ENCODE measurements at places on chromosomes 6 and 20.

DNA sequence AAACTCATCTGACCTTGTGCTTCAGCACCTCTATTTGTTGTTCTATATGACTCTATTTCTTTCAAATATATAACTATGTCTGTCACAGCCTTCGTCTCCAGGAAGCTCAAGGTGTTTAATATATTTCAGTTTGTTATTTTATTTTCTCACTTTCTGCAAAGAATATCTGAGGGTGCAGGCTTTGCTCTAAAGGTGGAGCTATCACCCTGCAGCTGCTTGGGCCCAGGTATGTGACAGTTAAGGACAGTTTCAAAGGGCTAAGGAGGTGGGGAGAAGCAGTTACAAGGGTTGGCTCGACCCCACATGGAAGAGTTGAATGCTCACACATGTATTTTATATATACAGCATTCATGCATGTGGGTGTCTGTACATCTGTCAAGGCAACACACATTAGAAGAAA, 405.6 kb downstream of the BTBD9 start:
- no peak for DNase-seq

DNA sequence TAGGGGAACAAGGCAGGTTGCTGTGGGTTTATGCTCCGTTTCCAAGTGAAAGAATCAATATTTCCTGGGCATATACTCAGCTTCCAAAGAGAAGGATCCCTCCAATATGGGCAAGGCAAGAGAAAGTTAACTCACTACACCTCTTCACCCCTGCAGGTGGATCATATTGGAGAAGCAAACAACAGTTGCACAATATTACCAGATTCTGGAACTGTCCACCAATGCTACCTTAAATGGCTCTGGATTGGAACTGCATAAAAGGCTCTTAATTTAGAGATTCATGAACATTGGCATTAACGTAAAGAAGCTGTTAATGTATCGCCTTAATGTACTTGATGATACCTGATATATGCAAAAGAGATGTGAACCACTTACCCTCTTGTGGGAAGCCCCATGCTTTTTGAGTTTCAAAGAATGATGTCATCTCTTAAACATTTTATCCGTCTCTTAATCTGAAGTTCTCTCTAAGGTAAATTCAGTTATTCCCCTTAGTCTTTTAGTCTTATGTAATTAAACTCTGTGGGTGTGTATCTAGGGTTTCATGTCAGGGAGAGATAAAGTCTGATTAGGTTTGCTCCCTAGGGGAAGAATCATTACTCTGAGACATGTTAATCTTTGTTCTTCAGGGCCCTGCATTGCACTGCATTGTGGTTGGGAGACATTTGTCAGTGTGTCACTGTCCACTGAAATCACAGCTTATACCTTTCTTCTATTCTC, 99.5 kb downstream of the PHACTR1 start:
- no peak for DNase-seq

GRCh38 chr6:105994118-105994590, 92.0 kb upstream of the PRDM1 start:
- peak; percentile 45 for DNase-seq

DNA sequence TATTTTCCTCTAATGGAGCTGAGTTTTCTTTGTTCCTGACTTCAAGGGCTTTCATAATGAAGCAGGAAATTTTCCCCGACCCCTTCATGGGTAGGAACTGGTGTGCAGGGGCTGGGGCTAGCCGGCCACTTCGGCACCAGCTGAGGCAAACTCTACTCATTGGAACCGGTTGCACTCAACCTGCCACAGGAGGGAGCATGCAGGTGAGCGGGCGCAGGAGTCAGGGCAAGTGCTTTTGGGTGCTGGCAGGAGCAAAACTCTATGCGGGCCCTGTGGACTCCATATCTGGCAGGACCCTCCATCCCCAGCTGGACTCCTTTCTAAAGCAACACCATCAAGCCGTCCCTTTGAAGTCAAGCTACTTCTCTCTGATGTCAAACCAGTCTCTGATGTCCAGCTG, 244.2 kb downstream of the EPM2A start:
- no peak for DNase-seq

- no peak for DNase-seq
These were observed 2.8 kb downstream of the CCN5 start for GRCh38 chr20:44717986-44718385.

DNA sequence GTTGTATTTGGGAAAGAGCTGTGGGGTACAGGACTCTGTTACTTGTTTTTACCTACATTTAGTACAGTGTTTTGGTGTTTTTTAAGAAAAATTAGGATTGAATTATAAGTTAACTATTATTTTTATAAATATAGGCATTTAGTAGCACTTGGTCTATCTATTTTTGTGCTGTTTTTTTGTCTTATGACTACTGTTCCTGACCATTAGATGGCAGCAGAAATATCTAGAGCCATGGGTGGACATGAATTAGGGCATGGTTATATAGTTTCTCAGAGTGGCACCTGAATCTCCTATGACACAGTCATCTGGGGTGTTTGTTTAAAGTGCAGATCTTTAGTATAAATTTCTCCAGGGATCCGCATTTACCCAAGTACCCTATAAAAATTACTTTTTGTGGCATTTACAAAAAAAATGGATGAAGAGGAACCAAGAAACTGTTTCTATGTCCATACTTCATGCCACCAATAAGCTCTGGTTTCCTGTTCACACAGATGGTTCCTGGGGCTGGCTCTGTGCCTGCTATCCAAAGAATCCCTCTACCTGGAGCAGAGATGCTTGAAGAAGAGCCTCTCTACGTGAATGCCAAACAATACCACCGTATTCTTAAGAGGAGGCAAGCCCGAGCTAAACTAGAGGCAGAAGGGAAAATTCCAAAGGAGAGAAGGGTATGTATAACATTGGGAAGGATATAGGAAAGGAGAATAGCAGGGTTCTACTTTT, 19.8 kb downstream of the NFYA start:
- DNase-seq: no peak

GRCh38 chr6:158766621-158767455, 52.3 kb downstream of the EZR start:
- no peak for DNase-seq

DNA sequence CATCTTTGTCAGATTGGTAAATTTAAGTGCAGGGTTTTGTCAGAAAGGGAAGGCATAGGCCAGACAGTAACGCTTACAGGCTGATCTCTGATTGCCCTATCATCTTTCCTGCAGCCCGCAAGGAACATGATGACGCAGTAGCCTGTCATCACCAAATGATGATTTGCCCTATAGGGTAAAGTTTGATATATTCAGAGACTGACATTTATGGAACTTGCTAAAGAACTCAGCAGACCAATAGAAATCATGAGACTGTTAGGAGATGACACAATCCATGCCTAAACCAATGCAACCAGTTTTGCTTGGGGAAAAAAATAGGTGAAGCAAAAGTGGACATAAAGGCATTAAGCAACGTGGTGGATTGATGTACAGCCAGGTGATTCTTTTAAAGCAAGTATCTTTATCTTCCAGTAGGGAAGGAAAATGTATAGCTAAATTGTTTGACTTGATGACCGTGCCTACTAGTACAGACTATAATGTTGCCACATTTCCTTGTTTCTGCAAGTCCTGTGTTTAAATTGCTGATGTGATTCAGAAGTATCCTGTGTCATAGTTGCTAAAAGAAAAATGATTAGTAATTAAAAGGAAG, 2.4 kb downstream of the NUS1 start:
- no peak for DNase-seq

GRCh38 chr6:167746390-167746907, 80.3 kb upstream of the AFDN start:
- DNase-seq: no peak

DNA sequence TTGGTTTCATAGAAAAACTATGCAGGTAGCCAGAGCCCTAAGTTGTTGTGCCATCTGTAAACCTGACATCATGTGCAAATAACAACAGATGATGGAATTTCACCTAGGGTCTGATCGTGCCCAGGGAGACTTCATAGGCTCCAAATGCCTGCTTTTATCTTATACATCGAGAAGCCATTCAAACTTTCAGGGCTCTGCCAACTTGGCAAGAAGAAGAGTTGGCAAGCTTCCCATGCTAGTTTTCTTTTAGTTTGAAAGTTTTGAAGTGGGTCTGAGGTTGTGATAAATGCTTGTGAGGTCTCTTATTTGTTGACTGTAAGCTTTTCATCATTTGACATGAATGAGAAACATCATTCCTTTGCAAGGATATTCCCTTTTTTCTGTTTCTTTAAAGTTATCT, 175.4 kb upstream of the FLRT3 start:
- DNase-seq: no peak

DNA sequence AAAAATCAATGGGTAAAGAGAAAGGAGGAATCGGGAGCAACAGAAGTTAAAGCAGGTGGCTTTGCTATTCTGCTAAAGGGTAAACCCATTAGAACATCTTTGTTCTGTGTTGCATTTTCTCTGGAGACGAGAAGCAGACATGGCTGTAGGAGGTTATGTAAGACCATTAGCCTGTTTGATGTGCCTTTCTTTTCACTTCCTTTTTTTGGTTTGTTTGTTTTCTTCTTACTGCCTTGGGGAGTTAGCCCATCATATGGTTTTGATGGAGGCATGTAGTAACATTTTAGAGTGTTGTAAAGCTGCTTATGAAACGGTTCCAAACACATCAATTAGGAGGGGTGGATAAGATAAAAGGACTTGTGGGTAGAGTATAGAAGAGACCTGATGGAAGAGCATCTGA, 131.0 kb downstream of the DOK5 start:
- DNase-seq: no peak

DNA sequence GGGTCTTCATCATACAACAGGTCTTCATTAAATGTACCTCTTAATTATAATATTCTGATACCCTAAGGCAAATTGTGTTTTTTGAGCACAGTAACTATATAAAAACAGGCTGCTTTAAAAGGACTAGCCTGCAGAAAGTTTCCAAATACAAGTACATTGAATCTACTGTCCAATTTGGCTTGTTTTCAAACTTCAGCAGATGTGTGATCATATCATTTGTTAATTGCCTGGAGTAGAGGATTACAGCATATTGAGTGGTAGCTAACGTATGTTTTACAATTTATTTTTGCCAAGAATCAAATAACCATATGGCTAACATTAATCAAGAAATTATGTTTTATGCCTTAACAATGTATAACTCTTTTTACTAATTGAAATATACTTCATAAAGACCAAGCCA, 12.6 kb downstream of the TINAG start:
- DNase-seq: no peak

DNA sequence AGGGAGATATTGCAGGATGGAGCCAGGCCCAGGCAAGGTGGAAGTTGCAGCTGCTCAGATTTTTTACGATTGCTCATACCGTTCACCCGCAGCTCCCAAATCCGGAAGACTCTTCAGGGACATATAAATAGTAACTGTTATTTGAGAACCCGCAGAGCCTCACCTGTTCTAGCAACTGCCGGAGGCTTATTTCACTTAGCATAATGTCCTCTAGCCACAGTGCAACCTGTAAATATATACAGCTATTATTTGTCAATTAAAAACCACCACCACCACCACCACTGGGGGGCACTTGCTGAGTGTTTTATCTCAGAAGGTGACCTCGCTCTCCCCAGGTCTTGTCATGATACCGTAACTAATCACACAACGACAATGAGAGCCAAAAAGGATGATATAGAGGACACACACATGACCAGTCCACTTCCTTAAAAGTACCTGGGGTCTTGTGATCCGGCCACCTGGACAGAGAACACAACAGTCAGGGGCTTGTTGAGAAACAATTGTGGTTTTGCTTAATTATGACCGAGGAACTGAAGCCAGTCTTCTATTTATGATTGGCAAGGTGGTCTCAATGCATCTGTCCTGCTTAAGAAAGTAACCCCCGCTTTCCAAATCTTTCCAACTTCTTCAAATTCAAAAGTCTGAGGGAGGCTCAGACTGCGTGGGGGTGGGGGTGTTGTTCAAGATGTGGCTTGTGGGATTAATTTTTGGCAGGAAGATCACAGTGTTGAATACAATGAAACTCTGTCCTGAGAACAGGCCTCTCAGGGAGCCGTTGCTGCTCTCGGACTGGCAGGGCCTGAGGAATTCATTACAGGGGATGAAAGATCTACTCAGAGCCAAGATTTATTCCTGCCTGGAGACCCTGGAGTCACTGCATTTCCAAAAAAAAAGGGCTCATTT, 107.7 kb upstream of the PRND start:
- DNase-seq: peak; percentile 63

- no peak for DNase-seq
These were observed 9.5 kb upstream of the SFT2D1 start for GRCh38 chr6:166351715-166352285.

- no peak for DNase-seq
These were observed 65.9 kb downstream of the TMEM244 start for GRCh38 chr6:129795261-129795660.

- DNase-seq: no peak
These were observed 4.7 kb downstream of the DNTTIP1 start for GRCh38 chr20:45796337-45797065.

GRCh38 chr20:57851796-57852195, 142.0 kb upstream of the PMEPA1 start:
- no peak for DNase-seq

GRCh38 chr20:40606237-40606636, 82.8 kb downstream of the MAFB start:
- DNase-seq: no peak

DNA sequence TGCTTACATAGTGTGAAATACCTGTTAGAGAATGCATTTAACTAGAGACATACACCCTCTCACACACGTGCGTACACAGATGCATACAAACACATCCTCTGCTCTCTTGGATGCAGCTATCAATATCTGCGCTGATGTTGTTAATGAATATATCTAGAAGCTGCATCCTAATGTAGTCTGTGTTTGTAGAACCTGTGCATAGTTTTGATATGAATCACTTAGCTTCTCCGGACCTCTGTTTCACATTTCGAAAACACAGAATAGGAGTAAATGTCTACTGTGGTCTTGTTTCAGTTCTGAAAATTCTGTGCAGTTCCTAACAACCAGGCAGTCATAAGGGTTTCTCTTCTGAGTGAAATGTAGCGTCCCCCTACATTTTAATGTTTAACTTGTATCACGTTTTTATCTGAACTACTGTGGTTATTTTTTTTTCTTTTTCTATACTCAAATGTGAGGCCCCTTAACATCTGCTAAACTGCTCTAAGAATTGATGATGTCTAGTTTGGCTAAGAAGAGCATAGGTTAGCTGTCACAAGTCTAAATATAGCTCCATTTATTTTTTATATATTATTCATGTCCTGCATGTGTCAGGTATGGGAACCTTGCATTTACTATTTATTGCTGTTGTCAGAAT, 254.5 kb downstream of the TMEM242 start:
- no peak for DNase-seq

GRCh38 chr6:125749865-125750691, 646 bp downstream of the HEY2 start:
- no peak for DNase-seq

DNA sequence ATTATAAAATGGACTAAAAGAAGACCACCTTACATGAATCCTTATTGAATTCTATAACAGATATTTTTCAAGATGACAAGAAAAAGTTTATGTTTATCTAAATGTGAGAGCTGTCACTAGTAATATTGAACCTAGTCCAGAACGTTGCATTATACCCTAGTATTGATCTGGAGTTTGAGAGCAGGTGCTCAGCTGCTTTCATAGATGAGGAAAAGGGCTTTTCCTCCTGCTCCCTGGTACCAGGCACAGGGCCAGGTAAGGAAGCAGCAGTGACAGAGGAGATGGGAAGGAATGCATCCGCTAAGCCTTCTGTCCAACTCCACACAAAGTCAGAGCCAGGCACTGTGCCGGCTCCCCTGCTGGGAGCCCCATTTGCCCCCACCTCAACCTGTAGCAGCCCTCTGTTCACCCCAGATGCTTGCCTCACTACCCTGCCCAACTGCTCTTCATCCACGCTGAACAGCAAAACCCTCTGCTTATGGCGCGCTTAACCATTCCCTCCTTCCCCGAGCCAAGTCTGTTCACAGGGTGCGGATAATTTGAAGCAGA, 393.1 kb downstream of the FRK start:
- no peak for DNase-seq

GRCh38 chr6:154367839-154368695, 11.5 kb upstream of the IPCEF1 start:
- DNase-seq: no peak

Measured in stimulated activated naive CD8-positive, alpha-beta T cell treated with anti-CD3 and anti-CD28 coated beads, Interleukin-15, Interleukin-2, amounts not matched to agents 100 U/mL and 50 U/mL, for 24 hours (primary cell).